ENCODE measurements at places on chromosomes 16 and 17.
A peak's percentile ranks its signal among the peaks of the same experiment; 100 is the strongest.

DNA sequence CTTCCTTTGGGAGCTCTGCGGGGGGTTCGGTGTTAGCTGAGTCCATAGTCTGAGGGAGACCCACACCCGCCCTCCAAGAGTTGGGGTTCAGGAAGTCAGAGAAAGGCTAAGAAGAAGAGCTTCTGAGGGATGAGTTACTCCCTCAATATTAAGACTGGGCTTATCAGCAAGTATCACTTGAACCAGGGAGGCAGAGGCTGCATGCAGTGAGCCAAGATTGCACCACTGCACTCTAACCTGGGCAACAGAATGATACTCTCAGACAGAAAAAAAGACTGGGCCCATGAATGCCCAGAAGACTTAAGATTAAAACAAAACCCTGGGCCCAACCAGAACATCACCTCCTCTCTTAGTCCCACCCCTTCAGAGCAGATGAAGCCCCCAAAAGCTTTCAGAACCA is 6.0 kb downstream of the NKIRAS2 start:
- no peak for DNase-seq

- DNase-seq, result no peak
Measured at GRCh38 chr17:45433159-45433535, 477 bp upstream of the ARHGAP27 start.

GRCh38 chr17:17075125-17075781 is 33.0 kb downstream of the MPRIP start:
- no peak for DNase-seq

DNA sequence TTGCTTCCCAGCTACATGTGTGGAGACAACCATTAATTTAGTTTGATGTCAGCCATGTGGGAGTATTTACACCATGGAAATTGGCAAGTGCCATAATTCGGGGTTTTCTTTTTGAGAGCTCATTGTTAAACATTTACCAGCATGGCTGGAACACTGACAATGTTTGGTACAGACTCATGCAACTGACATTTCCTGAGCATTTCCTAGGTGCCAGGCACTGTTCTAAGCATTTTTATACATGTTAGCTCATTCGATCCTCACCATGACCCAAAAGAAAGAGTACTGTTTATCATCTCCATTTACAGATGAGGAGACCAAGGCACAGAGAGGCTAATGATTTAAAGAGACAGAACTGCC is 86.9 kb downstream of the FOXL1 start:
- no peak for DNase-seq

GRCh38 chr17:10058921-10059683 is 139.3 kb downstream of the GAS7 start:
- no peak for DNase-seq

GRCh38 chr16:2170080-2170479 is 14.5 kb downstream of the TRAF7 start:
- DNase-seq, result no peak

DNA sequence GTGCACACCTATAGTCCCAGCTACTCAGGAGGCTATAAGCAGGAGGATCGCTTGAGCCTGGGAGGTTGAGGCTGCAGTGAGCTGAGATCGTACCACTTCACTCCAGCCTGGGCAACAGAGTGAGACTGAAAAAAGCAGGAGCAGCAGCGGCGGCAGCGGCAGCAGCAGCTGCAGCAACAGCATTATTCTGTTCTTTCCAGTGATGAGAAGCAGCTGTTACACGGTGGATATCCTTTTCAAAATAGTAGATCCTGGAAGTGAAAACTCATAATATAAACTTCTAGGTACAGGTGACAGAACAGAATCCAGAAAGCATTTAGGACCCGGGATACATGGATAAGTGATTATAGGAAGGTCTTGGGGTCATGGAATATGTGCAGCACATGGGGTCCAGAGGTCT is 17.8 kb upstream of the HNF1B start:
- no peak for DNase-seq

- peak; percentile 45 for DNase-seq
Measured at GRCh38 chr17:4710693-4711634, 532 bp downstream of the ARRB2 start.

DNA sequence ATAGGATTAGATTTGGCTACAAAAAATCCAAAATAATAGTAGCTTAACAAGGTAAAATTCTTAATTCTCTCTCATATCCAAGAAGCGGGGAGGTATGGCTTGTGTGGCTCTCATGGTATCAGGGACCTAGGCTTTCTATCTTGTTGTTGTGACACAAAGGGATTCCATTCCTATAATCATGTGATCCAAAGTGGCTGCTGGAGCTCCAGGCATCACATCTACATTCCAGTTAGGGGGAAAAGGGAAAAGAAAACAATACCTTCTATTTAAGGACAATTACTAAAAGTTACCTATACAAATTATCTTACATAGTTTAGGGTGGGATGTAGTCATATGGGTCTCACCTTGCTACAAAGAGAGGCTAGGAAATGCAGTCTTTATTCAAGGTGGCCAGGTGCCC is 47.6 kb upstream of the CACNG4 start:
- no peak for DNase-seq

GRCh38 chr17:76050538-76051467 is 21.5 kb downstream of the SRP68 start:
- no peak for DNase-seq

DNA sequence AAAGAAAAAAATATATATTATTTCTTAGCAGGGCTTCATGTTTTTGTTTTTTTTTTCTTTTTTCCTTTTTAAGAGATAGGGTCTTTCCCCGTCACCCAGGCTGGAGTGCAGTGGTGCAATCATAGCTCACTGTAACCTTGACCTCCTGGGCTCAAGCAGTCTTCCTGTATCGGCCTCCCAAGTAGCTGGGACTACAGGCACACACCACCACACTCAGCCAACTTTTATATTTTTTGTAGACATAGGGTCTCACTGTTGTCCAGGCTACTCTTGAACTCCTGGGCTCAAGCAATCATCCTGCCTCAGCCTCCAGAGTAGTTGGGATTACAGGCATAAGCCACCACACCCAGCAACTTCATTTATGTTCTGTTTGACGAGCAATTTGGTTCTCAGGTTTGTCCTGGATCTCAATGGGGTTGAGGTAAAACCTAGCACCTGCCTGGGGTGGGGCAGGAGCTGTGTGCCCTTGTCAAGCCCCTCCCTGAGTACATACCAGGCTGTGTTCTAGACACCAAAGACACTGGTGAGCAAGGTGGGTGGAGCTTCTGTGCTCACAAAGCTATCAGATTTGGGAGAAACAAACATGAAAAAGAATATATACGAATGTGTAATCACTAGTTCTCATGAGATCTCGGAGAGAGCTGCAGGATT is 19.2 kb downstream of the GPT2 start:
- no peak for DNase-seq

DNA sequence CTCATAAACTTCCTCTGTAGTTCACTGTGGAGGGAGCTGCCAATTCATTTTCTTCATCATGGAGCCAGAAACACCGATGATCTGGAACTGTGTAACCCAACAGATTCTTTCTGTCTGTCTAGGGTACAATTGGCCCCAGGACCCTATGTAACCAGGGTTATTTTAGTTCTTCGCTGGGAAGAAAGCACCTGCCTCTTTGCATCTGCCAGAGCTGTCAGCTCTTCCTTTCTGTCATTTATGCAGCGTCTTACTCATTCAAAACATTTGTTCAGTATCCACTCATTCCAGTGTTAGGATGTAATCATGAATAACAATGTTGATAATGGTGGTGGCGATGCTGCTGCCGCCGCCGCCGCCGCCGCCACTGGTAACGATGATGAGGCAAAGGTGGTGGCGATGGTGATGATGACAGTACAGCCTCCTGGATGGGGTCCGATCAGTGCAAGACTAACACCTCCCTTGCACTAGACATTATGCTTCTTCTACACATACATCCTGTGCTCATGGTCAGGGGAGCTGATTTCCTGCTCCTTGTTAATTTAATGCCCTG is 46.1 kb downstream of the IRX5 start:
- DNase-seq, result no peak

DNA sequence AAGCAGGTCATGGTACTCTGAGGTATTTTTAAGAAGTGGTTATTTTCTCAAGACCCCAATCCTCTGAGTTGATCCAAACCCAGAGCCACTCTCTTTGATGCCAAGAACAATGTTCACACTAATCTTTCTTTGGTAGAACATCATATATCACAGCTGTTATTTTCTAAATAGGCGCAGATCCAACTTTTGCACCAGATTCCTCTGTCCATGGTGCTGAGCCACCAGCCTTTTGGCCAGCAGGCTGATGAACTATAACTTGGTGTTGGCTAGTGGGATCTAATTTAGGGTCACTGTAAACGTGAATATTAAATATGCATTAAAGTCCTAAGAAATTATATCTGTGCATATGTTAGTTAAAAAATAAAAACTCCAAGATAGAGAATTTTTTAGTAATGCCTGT is 7.0 kb upstream of the ZKSCAN2 start:
- DNase-seq, result no peak

DNA sequence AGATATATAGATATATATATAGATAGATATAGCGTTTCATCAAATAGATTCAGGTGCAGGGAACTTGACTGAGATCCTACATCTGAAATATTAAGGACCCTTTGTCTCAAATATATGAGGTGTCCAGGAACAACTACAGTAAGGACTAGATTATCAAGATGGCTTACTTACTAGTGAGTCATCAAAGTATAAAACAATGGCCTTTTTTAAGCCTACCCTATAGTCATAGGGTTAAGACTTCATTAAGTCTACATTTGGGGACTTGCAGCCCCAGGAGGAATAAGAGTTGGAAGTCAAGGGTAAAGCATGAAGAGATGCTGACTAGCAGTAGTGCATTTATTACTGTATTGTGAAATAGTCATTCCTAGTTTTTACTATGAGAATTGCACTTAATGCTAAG is 1023.4 kb downstream of the CDH11 start:
- DNase-seq, result no peak

DNA sequence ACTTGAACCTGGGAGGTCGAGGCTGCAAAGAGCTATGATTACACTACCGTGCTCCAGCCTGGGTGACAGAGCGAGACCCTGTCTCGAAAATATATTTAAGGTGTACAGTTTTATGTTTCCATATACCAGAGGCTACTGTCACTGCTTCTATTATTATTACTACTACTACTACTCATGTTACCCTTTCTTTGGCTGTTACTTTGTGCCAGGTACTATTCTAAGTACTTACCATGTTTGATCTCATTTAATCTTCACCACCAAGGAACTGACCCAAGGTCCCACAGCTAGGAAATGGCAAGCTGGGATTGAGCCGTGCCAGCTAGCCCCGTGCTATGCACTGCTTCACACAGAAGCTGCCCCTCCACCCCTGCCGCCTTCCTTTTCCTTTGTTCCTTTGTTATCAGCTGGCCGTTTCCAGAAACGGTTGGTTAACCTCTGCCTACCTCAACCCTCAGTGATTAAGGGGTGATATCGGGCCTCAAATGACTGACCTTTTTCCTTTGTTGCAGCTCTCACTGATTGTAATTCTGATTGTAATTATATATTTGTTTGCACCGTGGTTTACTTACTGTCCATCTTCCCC is 78.4 kb downstream of the ABCC1 start:
- DNase-seq, result no peak

DNA sequence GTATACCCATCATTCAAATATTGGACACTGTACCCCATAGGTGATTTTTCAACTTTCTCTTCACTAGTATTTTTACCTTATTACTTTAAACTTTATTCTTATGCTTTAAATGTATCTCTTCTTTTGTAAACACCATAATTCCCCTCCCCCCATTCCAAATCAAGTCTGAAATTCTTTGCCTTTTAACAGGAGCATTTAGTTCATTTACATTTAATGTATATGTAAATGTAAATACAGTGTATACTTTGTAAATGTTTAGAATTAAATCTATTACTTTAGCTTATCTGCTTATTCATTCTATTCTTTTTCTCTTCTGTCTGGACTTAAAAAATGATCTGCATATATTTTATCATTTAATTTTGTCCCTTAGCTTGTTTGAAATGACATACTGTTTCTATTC is 30.0 kb upstream of the ADGRG1 start:
- no peak for DNase-seq

DNA sequence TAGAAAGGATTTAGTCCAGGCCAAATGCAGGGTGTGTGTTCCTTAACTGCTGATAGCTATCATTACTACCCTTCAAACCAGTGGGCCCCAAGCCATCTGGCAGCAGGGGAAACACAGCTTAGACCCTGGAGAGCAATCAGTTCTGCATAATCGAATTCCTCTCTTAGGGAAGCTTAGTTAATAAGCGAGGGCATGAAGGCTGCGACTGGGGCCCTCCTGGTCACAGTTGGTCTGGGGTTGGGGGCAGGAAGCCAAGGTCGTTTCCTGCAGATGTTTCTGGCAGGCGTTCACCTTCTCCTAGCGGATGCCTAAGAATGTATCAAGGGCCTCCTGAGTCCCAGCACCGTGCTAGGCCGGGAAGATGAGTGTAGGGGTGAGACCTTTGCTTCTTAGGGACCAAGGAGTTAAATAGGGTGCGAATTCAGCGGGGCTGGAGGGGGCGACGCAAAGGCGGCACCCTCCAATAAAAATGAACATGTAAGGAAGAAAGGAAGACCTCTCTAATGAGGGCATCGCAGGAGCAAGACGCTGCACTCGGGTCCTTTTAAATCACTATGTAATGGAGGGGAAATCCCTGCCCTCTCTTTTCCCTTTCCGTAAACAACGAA is 16.5 kb upstream of the EEF2K start:
- DNase-seq, result no peak

DNA sequence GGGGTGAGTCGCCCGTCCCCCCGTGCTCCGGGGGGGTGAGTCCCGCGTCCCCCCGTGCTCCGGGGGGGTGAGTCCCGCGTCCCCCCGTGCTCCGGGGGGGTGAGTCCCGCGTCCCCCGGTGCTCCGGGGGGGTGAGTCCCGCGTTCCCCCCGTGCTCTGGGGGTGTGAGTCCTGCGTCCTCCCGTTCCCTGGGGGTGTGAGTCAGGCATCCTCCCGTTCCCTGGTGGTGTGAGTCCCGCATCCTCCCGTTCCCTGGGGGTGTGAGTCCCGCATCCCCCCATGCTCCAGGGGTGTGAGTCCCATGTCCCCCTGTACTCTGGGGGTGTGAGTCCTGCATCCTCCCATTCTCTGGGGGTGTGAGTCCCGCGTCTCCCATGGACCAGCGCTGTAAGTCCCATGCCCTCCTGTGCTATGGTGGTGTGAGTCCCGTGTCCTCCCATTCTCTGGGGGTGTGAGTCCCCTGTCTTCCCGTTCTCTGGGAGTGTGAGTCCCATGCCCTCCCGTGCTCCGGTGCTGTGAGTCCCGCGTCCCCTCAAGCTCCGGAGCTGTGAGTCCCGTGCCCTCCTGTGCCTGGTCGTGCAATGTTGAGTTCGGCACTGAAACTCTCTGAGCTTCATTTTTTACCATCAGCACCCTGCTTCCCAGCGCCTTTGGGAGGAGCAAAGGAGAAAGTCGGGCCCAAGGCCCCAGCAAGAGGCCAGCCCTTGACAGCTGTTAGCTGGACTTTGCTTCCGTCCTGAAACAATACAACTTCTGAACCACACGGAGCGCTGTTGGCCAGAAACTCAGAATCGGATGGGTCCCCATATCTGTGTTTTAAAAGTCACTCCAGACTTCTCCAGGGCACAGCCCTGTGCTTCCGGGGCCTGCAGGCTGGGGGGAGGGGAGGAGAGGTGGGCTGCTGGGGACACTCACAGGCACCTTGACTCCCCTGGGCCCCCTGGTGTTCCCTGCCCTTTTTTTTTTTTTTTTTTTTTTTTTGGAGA is 11.5 kb upstream of the ZC3H18 start:
- DNase-seq, result no peak

GRCh38 chr16:12976936-12977335 is 75.5 kb downstream of the SHISA9 start:
- DNase-seq, result no peak
